ENCODE measurements at places on chromosomes 5 and 9. TPM values are rescaled to one million over a fixed set of nuclear protein-coding genes. Genes with fewer than 3 reads are reported as not detected.

GARIN3 gene
- not detected for total RNA-seq

FOXD4L5 gene
- 0.37 TPM for total RNA-seq

ISL1 gene
- not detected for total RNA-seq

AIF1L gene
- 85.2 TPM for total RNA-seq

SLC28A3 gene
- total RNA-seq: 0.08 TPM

YIPF5 gene
- 35.9 TPM for total RNA-seq
